ENCODE measurements at places on chromosomes 16 and 17.

DNA sequence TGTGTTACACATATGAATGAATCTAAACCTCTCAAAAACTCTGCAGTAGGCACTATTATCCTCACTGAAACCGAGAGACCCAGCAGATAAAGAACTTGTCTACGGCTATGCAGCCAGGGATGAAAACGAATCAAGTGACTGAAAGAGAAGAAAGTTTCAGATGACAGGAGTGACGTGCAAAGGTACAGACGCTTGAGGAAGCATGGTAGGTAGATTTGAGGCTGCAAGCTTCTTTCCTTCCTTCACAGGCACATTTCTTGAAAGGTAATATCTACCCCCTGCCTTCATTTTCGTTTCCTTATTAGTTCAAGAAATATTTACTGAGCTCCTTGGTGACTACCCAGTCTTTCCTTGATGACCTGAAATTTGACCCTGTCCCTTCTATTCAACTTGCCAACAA is 211.5 kb upstream of the AXIN2 start:
- no peak for DNase-seq

GRCh38 chr16:57663917-57664661 is 4.0 kb upstream of the ADGRG3 start:
- DNase-seq: no peak

GRCh38 chr16:5850632-5851392 is 753.2 kb upstream of the EEF2KMT start:
- no peak for DNase-seq

DNA sequence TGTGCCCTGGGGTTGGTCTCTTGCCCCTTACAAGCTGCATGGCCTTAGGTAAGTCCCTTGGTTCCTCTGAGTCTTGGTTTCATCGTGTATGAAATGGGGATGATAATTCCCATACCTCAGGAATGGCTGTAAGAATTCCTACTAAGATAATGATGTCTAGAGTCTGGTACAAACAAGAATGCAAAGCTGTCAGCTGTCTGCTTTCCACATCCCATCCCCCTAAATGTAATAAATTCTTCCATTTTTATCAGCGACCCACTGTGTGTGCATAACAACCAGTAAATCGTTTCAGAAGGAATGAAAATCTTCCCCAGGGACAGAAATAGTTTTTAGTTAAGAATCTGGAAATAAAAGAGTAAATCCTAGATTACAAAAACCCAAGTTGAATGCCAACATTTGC is 95.4 kb downstream of the CPPED1 start:
- DNase-seq: no peak

DNA sequence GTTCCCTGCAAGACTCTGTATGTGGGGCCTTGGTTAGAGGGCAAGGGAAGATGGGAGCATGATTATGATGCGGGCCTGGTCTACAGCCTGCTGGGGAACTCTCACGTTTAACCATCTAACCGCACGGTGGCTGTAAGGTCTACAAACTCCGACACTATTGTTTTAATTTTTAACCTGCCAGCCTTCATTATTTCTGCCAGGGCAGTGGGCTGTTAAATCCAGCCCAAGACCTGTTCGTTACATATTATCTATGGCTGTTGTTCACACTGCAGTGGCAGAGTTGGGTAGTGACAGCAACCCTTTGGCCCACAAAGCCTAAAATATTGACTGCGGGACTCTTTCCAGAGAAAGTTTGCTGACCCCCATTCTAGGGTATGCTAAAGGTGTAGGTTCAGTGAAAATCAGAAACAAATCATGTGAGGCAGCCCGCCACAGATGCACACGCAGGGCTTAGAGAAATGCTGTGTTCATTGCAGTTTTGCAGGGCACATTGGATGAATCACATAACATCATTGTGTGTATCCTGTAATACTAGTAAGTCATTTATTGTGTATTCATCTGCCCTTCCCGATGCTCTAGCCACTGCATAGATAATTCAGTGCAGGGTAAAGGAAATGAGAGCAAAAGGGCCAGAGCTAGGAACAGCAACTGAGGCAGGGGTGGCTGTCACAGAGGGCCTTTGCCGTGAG is 14.3 kb downstream of the SNX29 start:
- DNase-seq: no peak

GRCh38 chr16:3861808-3862451 is 18.6 kb downstream of the CREBBP start:
- DNase-seq: no peak
